ENCODE measurements at places on chromosomes 11 and 22.

- no peak for DNase-seq
These were observed 112.7 kb downstream of the MORC2 start for GRCh38 chr22:30855677-30856518.

- DNase-seq = no peak
These were observed 98.0 kb upstream of the ASPHD2 start for GRCh38 chr22:26330971-26331625.

GRCh38 chr11:36009473-36009872 is 65.6 kb downstream of the LDLRAD3 start:
- DNase-seq = no peak

DNA sequence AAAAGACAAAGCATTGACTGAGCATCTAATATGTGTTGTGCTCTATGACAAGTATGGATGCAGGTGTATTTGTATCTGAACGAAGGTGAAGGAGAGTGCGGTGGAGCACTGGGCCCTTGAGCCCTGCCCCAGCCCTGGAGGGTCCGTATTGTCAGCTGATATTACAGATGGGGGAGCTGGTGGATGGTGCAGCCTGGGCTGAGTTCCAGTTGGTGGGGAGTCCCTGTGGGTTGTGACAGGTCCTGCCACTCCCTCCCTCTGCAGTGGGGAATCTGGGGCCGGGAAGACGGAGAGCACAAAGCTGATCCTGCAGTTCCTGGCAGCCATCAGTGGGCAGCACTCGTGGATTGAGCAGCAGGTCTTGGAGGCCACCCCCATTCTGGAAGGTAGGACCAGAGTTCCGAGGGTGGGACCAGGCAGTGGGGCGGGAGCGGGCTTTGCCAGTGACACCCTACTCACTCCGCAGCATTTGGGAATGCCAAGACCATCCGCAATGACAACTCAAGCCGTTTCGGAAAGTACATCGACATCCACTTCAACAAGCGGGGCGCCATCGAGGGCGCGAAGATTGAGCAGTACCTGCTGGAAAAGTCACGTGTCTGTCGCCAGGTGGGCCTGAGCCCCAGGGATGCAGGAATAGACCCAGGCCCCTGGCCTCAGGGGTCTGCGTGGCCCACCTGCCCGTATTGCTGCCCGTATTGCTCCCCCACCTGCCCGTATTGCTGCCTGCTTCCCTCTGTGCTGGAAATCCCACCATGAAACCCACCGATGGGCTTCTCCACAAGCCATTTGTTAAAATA is 28.6 kb downstream of the MYO7A start:
- no peak for DNase-seq

GRCh38 chr11:113849713-113850112 is 25.7 kb downstream of the USP28 start:
- DNase-seq = no peak

DNA sequence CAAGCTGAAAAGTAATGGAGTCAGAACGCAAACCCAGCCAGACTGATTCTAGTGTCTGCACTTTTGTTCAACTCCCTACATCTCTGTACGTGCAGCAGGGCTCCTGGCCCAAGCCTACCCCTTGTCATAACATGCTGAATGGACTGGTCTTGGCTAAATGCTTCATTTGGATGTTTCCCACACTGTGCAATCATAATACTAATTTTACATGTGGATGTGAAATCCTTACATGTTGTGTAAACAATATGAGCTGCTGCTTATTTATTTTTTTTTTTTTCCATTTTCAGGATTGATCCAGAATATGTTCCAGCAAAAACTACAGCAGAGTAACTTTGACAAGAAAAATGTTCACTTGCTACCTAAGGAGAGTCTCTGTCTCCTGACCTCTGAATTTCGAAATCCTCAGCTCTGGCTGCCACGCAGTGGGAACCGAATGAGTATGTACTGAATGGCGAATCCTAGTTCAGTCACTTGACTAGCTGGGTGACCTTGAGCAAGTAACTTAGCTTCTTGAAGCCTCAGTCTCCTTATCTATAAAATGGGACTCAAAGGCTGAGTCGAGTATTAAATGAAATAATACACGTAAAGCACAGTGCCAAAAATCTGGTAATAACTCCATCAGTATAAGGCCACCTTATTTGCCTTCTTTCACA is 133.4 kb downstream of the EHF start:
- no peak for DNase-seq

DNA sequence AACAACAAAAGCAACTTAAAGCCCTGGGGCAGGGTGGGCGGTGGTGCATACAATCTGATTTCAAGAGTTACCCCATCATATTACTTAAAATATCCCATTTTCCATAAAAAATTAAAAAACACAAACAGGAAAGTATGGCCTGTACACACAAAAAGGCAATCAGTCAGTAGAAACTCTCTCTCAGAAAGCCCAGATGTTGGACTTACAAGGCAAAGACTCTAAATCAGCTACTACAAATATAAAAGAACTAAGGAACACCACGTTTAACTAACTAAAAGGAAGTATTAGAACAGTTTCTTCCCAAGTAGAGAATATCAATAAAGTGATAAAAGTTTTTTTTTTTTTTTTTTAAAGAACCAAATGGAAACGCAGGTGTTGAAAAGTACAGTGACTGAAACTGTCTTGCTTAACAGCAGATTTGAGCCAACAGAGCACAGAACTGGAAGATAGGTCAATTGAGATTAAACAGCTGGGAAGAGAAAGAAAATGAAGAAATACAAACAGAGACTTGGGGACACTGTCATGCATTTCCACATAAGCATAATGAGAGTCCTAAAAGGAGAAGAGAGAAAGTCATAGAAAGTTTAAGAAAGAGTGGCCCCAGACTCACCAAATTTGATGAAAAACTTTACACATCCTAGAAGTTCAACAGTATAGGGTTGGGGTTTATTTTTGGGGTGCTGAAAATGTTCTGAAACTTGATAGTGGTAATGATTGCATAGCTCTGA is 8.6 kb downstream of the SC5D start:
- DNase-seq = no peak

GRCh38 chr11:94638902-94639373 is 71.8 kb downstream of the PIWIL4 start:
- DNase-seq = no peak
